CD4-positive, alpha-beta T cell treated with Interleukin-6 at 100 ng/mL for 8 hours (primary cell): ENCODE measurements at places on chromosomes 7 and 10.
A peak's percentile ranks its signal among the peaks of the same experiment; 100 is the strongest.

DNA sequence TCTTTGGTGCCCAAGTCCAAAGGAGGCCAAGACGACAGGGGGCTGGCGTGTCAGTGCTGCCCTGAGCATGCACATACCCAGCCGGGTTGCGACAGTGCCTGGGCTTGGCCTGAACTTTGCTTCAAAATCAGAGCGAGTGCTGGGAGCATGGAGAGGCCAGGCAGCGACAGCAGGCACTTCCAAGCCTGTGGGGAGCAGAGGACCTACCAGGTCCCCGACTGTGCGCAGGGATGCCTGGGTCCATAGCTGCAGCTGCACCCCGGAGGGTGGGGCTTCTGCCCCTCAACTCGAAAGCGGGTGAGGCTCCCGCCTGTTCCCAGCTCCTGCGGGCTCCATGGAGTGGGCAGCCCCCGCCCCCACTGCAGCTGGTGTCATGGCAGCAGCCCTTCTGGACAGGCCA, 79.1 kb downstream of the HDAC9 start:
- DNase-seq: no peak

- no peak for DNase-seq
These were observed 66.7 kb downstream of the MICALL2 start for GRCh38 chr7:1392556-1392955.

DNA sequence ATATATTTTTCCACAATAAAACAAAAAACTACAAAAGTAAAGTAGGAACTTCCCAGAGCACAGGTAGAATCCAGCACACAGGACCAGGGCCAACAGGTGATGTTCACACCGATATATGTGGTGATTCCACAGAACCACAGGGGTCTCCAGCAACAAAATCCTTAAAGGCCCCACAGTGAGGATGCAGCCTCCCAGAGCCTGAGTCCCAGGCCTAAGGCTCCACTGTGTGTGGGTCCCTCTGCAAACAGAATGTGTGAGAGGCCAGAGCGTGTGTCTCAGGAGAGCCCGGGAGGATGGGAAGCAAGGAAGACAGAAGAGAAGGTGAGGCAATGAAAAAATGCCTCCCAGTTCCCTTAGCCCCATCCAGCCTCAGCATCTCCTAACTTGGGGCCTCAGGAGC, 173.9 kb downstream of the GRID1 start:
- DNase-seq: no peak

DNA sequence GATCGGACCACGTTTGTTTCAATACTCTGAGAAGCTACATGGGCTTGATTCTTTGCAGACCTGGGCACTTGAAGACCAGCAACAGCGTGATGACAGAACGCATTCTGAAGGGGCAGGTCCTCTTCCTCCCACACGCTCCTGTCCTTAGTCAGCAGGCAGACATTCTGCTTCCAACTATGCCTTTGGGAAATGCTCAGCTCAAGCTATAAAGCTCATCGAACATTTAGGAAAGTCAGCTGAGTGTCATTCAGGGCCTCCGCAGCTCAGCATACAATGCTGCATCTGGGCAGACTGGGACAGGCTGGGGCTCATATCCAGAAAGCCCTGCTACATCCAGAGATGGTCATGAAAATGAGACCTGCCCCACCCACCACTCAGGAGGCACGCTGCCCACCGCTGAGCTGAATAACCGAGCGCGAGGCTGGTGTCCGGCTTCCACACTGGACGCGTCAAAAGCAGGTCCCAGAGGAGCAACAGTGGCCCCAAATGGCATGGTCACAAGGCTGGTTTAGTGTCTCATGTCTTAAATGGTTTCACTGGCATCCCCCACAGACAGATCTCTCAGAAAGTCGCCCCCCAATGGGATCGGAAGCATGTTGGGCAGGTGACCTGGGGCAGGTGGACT, 274.0 kb downstream of the DNAJB6 start:
- no peak for DNase-seq

DNA sequence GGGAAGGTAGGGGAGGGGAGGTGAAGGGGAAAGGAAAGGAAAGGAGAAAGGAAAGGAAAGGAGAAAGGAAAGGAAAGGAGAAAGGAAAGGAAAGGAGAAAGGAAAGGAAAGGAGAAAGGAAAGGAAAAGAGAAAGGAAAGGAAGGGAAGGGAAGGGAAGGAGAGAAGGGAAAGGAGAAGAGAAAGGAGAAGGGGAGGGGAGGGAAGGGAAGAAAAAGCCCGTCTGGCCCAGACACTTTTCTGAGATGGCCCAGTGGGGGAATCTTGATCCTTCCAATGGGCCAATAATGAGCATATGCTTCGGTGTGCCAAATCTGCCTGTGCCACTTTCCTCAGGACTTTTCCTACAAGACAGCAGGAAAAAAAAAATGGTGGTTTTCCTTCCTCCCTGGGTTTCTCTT, 64.5 kb downstream of the CH25H start:
- no peak for DNase-seq

GRCh38 chr7:130144312-130145171, 60.7 kb downstream of the TMEM209 start:
- DNase-seq: no peak

DNA sequence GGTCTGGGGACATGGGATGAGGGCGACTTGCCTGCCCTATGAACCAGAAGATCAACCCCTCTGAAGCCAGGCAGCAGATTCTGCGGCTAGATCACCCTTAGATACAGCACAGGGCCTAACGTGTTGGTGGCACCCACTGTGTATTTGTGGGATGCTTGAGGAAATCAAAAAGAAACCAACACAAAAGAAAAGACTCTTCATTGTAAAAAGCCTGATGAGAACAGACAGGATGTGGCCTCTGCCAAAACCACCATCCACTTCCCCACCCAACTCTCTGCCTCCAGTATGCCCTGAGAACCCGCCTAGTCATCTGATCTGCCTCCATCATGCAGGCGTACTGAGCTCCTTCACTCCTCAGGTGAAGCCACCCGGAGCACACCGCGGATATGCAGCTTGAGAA, 97.2 kb upstream of the INSYN2A start:
- DNase-seq: peak; percentile 57

DNA sequence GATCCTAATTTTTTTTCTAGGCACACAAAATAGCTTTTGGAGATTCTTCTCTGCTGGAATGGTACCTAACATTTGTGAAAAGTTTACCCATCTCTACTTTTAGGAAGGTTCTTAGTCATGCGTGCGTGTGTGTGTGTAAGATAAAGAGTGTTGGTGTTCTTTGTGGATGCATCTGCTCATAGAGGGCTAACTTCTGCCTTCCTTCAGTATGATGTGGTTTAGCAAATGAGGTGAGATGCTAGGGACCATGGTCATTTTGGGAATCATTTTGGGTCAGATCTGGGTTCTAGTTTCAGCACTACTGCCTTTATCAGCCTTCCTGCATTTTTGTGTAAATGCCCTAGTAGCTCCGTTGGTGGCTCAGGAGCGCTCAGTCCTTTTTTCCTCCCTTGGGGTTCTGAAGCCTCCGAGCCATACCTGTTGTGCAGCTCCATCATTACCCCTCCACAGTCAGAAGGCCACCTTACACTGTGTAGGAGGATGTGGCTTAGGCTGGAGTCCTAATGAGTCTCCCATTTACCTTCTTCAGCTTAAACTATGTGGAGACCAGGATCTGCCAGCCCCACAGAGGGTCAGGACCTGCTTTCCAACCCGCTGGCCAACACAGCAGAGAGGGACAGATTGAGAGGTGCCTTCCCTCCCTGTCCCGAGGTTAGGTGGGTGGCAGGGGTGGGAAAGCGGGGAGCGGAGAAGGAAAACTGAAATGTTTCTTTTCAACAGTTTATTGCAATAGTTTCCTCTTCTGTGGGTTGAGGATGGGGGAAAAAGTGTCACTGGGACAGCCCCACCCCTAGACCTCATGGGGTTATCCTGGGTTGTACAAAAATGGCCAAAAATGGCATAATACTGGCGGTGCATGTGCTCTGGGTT, 31.2 kb downstream of the TSPAN14 start:
- no peak for DNase-seq

- DNase-seq: no peak
These were observed 429.1 kb downstream of the ACTR3B start for GRCh38 chr7:153188630-153189029.

DNA sequence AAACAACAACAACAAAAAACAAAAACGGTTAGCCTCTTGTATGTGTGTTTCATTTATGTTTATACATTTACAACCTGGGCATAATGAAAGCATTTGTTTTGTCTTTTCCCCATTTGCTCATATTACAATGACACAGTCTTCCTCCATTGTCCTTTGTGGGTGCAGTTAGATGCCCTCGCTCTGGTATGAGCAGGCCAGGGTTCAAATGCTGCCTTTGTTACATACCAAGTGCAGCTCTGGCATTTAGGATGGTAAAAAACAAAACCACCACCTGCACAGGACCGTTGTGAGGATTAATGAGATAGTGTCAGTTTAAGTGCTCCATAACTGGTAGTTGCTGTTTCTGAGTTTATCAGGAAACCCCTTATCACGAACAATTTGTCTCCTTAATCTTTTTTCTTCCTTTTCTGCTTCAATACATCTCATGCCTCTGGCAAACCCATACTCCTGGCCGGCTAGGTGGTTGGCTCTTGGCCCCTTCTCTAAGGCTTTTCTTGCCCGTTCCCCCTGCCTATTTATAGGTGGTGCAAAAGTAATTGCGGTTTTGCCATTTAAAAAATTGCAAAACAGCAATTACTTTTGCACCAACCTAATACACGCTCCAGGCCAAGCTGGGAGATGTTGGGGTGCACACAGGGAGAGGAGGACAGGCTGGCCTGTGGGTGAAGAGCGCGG, 18.6 kb upstream of the TMEM225B start:
- no peak for DNase-seq

- no peak for DNase-seq
These were observed 289.5 kb upstream of the MKLN1 start for GRCh38 chr7:131038153-131038552.

- DNase-seq: no peak
These were observed 270.8 kb downstream of the GATA3 start for GRCh38 chr10:8325024-8325980.

- no peak for DNase-seq
These were observed 117.9 kb downstream of the NPY start for GRCh38 chr7:24401628-24402593.

GRCh38 chr10:93471110-93471651, 11.0 kb downstream of the MYOF start:
- DNase-seq: no peak

DNA sequence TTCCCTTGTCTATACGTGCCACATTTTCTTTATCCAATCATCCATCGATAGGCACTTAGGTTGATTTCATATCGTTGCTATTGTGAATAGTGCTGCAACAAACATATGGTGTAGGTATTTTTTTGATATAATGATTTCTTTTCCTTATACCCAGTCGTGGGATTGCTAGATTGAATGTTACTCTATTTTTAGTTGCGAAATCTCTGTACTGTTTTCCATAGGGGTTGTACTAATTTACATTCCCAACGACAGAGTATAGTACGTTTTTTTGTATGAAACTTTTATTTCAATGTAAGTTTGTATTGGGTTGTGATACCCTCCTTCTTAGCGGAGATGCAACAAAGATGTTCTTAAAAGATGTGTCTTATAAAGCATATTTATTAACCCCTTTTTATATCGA, 30.0 kb downstream of the AKR1B1 start:
- DNase-seq: no peak

GRCh38 chr7:118041251-118041878, 142.6 kb upstream of the LSM8 start:
- no peak for DNase-seq

DNA sequence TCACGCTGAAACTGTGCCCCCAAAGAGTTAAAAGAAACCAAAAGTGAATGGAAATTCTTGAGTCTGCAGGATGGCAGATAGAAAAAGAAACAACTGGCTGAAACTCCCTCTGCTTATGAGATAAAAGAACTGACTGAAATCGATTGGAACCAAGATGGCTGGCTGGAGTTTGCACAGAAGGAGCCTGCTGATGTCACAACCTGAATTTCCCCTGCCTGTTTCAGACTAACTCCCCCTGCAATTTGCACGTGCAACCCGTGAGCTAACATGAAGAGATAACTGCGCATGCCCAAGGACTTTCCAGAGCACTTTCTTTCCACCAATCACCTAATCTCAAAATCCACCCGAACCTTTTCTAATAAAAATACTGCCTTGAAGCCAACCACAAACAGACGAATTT, 435.5 kb downstream of the CALN1 start:
- no peak for DNase-seq

- peak; percentile 91 for DNase-seq
These were observed 11.0 kb upstream of the LFNG start for GRCh38 chr7:2508327-2509215.

GRCh38 chr7:37482953-37483352, 34.3 kb upstream of the ELMO1 start:
- DNase-seq: no peak

DNA sequence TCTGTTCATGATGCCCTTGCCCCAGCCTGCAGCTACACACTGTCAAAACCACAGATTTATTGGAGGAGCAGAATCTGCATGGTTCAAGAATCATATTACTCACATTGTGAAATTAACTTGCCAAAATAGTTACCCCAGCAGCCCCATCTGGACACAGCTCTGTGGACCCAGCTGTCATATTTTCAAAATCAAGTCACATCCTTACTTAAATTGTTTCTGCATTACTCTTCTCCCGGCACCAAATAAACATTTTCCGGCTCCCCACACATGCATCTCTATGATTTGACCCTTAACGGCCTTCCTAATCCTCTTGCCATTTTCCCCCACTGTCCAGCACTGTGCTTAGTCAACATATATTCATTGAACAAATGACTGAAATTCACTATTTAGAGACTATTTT, 43.8 kb upstream of the GPR26 start:
- no peak for DNase-seq

DNA sequence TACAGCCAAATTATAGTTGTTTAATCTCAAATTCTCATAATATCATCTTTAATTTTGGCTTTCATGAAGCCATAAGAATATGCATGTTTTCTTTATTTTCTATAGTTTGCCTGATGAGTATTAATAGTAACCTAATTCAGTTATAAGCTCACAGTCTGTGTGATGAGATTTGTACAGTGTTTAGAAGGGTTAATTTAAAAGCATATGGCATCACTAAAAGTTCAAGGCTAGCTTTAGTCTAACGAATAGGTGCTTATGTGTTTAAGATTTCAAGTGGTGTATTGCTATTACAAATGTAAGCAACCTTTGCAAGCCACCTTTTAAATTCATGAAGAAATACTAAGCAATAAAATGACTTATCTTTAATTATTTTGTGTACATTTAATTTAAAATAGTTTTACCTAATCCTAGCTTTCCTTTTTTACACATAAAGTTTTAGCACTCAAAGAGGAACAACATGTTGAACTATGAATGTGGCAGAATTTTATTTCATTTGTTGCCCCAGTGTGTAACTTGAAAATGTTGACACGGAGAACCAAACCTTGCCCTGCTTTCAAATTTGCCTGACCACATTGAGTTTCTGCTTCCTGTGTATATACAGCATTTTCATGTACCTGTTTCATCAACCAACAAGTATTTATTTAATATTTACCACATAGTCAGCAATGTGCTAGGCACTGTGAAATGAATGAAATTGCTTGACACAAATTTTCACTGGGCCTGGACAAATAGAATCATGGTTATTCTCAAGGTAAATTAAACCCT, 41.5 kb downstream of the TET1 start:
- no peak for DNase-seq
